ENCODE measurements at places on chromosomes 6 and 20.

DNA sequence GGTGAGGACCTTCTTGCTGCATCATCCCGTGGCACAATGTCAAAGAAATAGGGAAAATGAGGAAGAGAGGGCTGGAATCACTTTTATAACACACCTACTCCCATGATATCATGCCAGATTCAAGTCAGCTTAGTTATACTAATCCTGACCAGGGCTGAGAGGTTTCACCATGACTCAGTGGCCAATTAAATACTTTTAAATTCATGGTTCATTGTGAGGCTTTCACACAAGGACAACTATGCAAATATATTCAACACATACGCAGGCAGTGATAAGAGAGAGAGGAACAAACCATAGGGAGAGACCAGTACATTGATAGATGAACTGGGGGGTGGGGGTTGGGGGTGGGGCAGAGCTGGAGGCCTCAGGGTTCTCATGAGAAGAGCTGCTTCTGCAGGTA lies 313.1 kb downstream of the LRFN2 start:
- no peak for DNase-seq

DNA sequence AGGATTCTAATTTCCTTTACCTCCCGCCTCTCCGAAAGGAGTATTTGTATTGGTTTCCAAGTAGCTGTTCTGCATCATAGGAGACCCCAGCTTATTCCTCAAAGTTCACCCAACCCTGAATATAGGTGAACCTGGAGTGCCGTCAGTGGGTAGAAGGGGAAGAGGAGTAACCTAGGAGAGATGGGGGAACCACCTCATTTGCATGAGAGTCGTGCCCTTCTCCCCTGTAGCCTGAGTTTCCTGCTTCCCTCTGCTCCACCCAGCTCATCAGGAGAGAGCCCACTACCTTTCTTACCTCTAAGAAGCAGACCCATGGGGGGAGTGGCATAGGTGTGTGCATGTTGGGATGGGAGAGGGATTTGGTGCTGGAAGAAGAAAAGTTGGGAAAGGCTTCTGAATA lies 17.3 kb upstream of the WFDC2 start:
- DNase-seq, result no peak

DNA sequence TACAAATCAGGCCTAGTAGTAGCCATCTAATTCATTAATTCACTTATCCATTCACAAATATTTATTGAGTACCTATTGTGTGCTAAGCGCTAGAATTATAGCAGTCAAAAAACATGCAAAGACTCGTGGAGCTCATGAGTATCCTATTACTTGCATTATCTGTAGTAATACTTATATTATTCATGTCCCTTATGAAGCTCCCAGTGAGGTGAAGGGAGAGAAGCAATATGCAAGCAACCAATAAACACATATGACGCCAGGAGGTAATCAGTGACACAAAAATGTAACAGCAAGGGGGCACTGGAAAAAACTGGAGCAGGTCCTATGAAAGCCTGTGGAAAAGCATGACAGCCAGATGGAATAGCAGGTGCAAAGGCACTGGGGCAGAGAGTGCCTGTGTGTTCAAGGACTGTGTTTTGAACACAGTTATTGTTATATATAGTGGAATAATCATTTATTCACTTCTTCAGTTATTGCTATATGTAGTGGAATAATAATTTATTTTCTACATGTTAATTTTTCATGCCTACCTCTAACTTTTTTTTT lies 109.5 kb downstream of the KIF13A start:
- no peak for DNase-seq

- no peak for DNase-seq
Measured at GRCh38 chr6:57173886-57174510, 1.9 kb downstream of the BAG2 start.

GRCh38 chr6:36078159-36078558 lies 50.6 kb downstream of the MAPK14 start:
- no peak for DNase-seq

GRCh38 chr6:22366214-22366613 lies 69.4 kb upstream of the PRL start:
- DNase-seq, result no peak

GRCh38 chr6:56802584-56802983 lies 152.3 kb upstream of the BEND6 start:
- DNase-seq, result no peak

DNA sequence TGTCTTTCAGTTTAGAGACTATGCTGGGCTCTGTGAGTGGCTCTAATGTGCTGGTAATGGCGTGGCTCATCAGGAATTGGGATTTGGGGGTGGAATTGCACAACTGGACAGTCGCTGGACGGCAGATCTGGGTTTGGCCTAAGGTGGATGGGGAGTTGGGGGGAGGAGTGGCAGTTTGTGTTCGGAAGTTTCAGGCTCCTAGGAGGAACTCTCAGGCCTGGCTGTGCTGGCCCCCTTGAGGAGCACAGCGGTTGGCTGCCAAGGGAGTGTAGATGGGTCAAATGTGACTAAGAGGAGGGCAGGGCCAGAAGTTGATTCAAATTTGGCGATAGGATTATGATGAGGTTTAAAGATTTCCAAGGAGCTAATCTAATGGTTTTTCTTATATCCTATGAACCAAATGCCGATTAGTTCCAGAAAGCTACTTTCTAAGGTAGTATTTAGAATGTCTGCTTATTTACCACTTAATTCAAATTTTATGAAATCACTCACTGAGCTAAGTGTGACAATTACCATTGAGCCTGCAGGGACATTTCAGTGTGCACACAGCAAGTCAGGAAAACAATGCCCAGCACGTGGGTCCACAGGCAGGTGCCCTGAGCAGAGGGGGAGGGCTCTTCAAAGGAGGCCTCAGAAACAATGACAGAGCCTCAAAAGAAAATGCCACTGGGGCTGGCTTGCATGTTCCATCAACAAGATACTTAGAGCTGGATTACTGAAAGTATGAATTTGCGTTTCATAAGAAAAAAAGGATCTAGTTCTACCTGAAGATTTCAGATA lies 111.0 kb downstream of the GJA10 start:
- DNase-seq, result no peak

DNA sequence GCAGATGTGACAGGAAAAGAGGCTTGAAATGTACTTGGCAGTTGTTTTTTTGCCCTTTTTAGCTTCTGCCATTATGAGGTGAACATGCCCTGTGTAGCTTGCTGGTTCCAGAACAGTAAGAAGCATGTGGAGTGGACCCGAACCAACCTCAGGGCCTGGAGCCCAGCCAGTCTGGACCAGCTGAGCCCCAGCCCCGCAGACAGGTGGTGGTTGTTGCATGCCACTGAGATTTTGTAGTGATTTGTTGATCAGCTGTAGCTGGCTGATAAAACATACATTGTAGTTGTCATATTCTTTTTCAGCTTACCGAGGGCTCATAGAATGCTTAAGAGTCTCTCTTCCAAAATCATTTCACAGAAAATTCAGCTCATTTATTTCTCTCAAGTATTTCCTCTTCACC lies 182.2 kb downstream of the FARS2 start:
- DNase-seq, result no peak

DNA sequence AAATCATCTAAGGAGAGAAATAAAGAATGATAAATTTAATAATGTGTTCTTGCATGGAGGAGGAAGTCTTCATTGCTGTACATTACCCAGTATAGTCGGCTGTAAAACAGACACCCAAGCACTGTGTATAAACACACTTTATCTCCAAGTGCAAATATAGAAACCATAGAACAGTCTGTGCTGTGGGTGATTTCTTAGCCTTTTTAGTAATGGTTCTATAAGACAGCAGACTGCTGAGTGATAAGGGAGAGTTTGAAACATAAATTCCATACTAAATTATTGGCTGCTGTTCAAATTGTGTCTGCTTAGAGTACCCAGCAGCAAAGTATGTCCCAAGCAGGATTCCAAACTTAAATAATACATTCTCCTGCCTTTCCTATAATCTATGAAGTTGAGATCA lies 4.6 kb downstream of the FILIP1 start:
- DNase-seq, result no peak

GRCh38 chr6:30097902-30098768 lies 14.8 kb downstream of the TRIM31 start:
- no peak for DNase-seq

- DNase-seq, result no peak
Measured at GRCh38 chr6:18165751-18166150, 10.5 kb downstream of the KDM1B start.

GRCh38 chr6:170260686-170261085 lies 30.2 kb downstream of the DLL1 start:
- no peak for DNase-seq

GRCh38 chr6:27183060-27183832 lies 64.3 kb upstream of the PRSS16 start:
- DNase-seq, result no peak

DNA sequence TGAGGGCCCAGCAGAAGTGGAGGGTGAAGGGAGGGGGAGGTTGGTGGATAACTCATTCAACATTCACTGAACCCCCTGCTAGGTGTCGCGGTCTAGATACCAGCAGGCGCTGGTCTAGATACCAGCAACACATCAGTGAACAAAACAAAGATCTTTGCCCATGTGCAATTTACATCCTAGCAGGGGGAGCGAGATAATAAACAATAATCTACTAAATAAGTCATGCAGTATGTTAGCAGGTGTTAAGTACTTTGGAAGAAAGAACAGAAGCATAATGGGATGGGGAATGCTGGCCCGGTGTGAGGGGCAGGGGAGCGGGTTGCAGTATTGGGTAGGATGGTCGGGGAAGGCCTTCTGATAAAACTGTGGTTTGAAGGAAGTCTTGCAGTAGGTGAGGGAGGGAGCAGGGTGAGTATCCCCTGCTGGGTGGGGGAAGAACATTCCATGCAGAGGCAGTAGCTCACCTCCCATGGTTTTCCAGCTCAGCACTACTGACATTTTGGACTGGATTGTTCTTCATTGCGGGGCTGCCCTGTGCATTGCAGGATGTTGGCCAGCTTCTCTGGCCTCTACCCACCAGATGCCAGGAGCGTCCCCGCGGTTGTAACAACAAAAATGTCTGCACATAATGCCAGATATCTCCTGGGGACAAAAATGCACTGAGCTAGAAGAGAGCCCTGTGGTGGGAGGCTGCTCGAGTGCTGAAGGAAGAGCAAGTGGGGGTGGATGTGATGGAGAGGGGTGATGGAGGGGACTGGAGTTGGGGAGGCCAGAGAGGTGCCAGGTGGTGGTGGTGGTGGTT lies 117.3 kb downstream of the TOX2 start:
- DNase-seq, result no peak

DNA sequence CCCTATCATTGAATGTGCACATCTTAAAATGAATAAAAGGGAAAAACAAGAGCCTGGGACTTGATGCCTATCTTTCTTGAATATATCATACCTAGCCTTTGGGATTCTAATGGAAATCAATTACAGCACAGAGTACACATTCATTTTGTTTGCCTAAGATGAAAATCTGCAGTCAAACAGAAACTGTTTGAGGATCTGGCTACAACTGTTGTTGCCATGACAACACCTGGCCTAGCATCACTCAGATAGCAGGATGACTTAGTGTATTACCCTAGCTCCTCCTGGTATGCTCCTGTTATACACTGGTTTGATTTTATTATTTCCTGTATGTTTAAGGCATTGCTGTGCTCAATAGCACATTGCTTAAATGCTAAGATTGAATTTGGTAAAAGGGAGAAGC lies 71.5 kb upstream of the LAMP5 start:
- no peak for DNase-seq

- DNase-seq, result no peak
Measured at GRCh38 chr6:45864651-45865050, 151.0 kb downstream of the CLIC5 start.

DNA sequence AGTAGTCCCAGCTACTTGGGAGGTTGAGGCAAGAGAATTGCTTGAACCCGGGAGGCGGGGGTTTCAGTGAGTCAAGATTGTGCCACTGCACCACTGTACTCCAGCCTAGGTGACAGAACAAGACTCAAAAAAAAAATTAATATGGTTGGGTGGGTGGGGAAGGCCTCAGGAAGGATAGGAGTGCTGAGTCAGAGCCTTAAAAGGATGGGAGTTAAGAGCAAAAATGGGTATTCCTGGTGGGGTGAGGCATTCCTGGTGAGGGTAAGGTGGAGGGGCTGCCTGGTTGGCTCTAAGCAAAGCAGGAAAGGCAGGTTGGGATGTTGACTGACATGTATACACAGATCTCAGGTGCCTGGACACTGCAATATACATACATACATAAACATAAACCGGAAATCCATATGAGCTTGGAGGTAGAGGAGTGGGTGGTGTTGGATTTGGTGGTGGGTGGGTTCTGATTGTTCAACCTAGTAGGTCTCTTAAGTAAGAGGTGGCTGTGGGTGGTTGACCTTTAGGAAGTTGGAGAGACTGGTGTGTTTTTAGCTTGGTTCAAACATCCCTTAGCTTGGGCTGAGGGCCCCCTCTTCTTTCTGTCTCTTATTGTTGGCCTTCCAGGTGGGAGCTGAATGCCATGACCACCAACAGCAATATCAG lies 1.2 kb upstream of the RRP36 start:
- no peak for DNase-seq

DNA sequence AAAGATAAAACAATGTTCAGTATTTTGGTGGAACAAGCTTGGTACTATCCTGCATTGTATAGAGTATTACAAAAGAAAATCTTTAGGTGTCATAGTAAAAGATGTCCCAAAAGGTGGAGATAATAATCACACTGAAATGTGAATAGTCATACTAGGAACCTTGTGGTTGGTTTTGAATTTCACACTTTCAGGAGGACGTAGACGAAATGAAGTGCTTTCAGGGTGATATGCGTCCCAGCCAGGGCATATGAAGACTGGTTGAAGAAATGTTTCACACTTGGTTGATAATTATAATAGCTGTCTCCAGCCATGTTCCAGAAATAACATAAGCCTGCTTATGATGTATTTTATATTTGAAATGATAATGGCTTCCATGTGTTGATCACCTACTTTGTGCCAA lies 60.4 kb downstream of the SCAND1 start:
- DNase-seq, result no peak

- DNase-seq, result no peak
Measured at GRCh38 chr6:73608761-73609160, 45.0 kb downstream of the SLC17A5 start.

DNA sequence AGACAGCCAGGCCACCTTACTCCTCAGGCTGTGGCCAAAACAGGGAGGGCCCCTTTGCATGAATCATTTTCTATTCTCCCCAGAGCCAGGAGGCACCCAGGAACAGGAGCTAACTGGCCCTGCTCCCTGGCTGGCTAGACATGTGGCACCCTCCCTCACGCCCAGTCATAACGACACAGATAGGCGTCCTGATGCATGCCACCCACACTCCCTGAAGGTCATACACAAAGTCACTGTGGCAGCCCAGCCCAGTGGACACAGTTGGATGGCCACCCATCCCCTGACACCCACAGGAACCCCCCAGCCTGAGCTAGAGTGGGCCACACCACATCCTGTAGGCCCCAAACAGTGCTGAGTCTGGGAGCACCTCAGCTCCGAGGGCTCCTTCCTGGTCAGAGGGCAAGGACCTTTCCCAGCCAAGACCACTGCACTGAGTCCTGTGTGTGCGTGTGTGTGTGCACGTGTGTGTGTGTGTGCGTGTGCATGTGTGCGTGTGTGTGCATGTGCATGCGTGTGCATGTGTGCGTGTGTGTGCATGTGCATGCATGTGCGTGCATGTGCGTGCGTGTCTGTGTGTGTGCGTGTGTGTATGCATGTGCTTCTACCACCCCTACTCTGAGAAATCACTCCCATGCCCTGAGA lies 21.6 kb downstream of the TFEB start:
- no peak for DNase-seq
